Epithelial cell of proximal tubule (primary cell): ENCODE measurements at places on chromosomes 7 and 10. TPM values are rescaled to one million over a fixed set of nuclear protein-coding genes. Genes with fewer than 3 reads are reported as not detected.

- peak; percentile 79 for DNase-seq
Observed at GRCh38 chr7:50826371-50827172, 43.9 kb upstream of the GRB10 start.

GRCh38 chr10:88066319-88066718, 202.9 kb downstream of the PTEN start:
- no peak for DNase-seq

DNA sequence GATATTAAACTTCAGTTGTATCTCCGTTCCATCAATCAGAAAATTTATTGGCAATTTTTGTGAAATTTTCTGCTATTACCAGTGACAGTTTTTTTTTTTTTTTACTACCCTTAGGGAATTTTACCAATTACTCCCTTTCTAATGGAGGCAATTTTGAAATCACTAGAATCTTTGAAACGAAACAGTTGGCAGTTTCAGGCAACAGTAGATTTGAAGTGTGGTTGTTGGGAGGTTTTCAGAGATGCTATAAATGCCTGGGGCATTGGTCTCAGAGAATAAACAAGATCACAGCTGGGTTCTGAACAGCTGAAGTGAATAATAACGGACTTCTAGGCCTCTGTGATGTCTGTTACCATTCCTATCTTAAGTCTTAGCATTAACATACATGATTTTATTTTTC, 535.9 kb upstream of the POT1 start:
- no peak for DNase-seq

GRCh38 chr10:5035356-5035755, 31.7 kb upstream of the AKR1C2 start:
- DNase-seq: no peak

DNA sequence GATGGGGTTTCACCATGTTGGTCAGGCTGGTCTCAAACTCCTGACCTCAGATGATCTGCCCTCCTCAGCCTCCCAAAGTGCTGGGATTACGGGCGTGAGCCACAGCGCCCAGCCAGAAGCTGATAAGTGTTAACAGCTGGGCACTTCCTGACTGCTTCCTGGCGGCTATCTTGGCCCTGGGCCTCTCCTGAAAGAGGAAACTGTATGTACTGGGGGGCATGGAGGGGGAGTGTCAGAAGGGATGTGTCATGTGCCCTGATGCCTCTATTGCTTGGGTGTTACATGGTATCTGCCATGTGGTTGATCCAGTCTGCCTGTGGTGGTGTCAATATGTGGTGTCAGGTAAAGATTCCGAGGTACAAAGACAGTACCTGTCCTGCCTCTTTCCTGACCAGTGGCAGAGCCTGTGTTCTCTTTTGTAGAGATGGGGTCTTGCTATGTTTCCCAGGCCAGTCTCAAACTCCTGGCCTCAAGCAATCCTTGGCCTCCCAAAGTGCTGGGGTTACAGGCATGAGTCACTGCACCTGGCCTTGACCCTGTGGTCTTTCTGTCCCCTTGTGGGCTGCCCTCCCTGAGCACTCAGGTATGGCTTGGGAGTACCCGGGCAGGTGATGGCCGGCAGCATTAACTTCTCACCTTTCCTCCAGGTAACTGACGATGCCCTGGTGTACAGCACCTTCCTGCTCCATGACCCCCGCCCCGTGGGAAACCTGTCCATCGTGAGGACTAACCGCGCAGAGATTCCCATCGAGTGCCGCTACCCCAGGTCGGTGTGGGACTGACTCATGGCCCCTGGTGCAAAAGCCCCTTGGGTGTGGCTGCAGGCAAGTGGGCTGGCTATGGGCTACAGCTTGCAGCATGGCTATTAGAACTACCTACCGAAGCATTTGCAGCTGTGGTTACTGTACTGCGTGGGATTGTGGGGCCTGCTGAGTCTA, 4.4 kb downstream of the ZP3 start:
- no peak for DNase-seq

DNA sequence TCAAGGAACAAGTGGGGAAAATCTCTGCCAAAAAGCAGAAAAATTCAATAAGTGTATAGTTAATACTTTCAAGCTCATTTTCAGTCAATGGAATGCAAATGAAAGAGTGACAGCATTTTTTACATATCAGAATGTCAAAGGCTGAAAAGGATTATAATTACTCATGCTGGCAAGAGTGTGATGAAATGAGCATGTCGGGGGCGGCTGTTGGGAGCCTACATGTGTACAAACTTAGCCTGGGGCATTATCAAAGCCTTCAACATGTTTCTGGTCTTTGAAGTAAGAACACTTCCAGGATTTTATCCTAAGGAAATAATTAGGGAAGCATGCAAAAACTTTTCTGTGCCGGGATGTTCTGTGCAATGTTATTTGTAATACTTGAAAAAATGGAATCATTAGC, 221.7 kb upstream of the LYZL1 start:
- DNase-seq: peak; percentile 4

DNA sequence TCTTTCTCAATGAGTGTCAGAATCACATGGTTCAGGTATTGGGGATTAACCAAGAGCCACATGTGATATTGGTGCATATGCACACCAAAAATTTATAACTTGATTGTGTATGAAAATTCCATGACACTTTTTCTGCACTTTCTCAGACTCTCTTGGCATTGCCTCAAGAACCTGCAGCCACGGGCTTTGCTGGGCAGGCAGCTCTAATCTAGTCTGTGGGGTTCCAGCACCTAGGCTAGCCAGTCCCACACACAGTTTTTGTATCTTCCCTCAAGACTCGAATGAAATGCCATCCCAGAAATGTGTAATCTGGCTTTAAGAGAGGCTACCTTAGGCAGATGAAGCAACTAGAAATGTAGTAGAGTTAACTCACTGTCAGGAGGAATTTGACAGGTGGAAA, 21.7 kb downstream of the STARD3NL start:
- no peak for DNase-seq

- no peak for DNase-seq
Observed at GRCh38 chr7:69912846-69913245, 314.6 kb downstream of the AUTS2 start.

- no peak for DNase-seq
Observed at GRCh38 chr7:18224138-18224537, 196.5 kb upstream of the PRPS1L1 start.

DNA sequence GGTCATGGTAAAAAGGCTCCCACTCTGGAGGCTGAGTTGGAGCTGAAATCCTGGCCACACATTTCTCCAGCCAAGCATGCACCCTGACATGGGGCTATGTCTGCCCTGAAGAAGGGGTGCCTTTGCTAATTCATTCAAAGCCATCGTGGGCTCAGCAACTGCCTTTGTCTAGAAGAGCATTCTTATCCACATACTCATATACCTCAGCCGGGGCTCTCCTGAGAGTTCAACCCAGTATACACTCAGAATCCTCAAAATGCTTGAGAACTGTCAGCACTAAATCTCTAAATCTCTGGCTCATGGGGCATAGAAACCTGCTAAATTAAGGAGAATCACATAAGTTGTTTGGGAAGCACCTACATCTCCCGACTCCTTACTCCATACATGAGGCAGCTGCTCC, 89.3 kb downstream of the MRPL32 start:
- no peak for DNase-seq

- DNase-seq: no peak
Observed at GRCh38 chr7:121385056-121385799, 10.9 kb downstream of the FAM3C start.

DNA sequence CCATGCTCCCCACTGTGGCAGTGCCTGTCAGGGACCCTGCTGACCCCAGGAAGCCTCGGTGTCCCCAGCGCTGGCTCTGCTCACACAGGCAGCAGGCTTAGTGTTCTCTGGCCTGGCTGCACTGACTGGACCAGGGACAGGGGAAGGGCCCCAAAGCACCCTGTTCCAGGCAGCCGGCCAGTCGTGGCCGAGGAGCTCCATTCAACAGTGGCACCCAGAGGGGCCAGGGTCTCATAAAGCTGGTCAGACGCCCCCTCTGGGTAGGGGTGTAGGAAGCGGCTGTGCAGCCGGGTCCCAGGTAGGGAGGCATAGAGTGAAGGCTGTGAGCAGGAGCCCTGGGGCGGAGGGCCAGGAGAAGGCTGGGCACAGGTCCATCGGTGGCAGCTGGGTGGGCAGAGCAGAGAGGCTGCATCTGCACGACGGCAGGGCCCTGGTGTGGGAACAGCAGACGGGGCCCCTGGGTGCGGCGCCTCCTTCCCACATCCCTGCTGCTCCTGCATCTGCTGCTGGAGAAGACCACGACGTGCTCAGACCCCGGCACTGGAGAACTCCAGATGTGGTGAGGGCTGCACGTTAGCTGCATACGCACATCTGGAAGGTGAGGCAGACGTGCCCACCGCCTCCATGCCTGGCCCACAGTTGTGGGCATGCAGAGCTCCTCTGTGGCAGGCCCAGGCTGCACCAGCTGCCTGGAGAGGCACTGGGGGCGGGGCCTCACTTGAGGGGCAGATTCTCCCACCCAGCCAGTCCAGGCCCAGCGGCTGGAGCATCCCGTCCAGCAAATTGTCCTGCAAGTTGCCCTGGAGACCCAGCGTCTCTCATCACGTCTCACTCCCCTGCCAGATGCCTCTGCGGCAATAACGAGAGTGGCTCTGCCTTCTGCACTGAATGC, 25.1 kb downstream of the MNX1 start:
- DNase-seq: no peak

DNA sequence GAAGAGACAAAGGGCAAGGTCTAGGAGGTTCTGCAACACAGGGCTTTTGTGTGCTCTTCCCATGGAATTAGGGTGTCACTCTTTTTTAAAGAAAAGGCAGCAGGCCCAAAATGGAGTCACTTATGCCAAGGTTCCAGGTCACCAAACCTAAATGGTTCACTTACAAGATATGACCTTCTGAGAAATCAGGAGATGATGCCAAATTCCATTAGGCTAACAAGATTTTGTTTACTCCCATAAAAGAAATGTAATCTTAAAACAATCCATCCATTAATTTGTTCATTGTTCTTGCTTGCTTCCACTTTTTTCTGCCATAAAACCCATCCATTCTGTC, 158.1 kb downstream of the SNX13 start:
- no peak for DNase-seq

GRCh38 chr10:16799621-16800020, 17.6 kb downstream of the RSU1 start:
- DNase-seq: no peak

- DNase-seq: peak; percentile 52
Observed at GRCh38 chr7:74656837-74657691, 454 bp upstream of the GTF2I start.

- no peak for DNase-seq
Observed at GRCh38 chr10:79002336-79002735, 66.4 kb upstream of the ZMIZ1 start.

DNA sequence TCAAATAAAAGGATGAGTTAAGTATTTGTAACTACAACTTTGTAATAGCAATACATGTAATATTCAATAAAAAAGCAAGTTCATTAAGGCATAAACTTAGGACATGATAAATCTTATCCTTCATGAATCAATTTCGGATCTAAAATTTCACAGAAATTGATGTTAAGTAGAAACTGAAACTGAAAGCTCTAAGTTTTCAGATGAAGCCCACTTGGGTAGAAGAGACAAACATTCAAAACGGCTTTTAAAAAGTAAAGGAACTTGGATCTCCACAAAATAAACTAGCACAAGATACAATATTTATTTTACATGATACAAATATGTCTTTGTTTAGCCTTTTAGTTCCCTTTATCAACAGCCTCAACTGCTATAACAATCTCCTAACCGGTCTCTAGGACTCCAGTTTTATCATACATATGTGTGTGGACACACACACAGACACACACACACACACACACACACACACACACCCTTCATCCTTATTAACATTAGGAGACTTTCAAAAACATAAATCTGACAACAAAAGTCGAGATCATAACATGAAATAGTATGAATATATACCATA, 83.7 kb downstream of the USP6NL start:
- DNase-seq: no peak

DNA sequence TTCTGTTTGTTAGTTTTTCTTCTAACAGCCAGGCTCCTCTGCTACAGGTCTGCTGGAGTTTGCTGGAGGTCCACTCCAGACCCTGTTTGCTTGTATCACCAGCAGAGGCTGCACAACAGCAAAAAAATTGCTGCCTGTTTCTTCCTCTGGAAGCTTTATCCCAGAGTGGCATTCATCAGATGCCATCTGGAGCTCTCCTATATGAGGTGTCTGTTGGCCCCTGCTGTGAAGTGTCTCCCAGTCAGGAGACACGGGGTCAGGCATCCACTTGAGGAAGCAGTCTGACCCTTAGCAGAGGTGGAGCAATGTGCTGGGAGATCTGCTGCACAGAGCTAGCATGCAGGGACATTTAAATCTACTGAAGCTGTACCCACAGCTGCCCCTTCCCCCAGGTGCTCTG, 26.7 kb upstream of the CROT start:
- DNase-seq: no peak

DNA sequence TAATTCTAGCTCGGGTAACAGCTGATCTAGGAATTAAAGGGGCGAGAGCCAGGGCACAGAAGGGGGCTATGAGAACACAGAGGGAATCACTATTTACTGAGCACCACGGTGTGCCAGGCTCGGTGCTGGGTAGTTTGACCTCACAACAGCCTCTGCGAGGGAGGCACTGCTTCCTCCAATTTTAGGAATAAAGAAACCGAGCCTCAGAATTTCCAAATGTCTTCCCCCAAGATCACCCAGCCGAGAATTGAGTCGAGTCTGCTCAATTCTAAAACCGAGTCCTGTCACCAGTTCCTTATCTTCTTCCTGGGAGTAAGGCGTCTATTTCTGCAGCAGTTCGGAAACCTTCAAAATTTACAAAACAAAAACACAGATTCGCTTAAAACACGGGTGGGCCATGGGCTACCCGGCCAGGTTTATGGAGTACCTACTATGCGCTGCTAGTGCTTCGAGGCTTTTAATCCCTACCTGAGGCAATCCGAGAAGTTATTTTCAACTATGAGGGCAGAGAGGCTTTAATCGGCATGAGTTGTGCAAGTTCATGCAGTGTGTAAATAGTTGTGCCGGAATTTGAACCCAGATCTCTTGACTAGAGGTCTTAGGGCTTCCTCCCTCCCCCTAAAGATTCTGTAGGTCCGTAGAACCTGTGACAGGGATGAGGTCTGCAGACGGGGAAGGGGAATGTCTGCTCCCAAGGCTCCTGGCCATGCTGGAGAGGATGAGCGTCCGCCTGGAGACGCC, 872 bp upstream of the HMX2 start:
- DNase-seq: no peak

DNA sequence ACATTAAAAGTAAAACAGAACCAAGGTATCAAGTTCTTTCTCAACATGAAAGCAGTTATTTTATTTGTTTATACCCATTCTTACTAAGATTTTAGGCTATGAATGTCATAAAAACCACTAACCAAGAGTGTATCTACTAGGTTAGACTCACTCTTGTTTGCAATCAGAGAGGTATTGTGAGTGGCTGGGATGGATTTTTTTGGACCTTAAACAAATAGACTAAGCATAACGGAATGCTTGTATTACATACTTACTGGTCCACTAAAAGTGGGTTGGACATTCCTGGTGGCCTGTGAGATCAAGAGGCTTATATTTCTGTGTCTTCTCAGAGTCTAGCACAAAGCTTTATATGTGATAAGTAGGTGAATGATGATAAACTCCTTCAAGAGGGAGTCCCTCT, 32.6 kb upstream of the CBLL1 start:
- DNase-seq: no peak

- DNase-seq: no peak
Observed at GRCh38 chr7:115869801-115870200, 160.8 kb downstream of the TFEC start.

Gene SAP25
- total RNA-seq: 1.7 TPM in 1 of 2 replicates, not detected in the other

Gene CASP7
- 16.5 and 29.0 TPM in 2 replicates for total RNA-seq

Gene CAV1
- total RNA-seq: 66.7 and 110 TPM in 2 replicates

Gene HSPA12A
- 8.9 and 13.0 TPM in 2 replicates for total RNA-seq

Gene GNAT3
- total RNA-seq: not detected in 2 replicates

Gene TRA2A
- 23.1 and 28.7 TPM in 2 replicates for total RNA-seq

Gene DEPP1
- total RNA-seq: 7.4 and 20.1 TPM in 2 replicates

Gene MRLN
- total RNA-seq: not detected in 2 replicates
